Neuronal stem cell (in vitro differentiated cells): ENCODE measurements at places on chromosomes 11 and 22.

GRCh38 chr11:68266121-68266891, 5.5 kb downstream of the C11orf24 start:
- DNase-seq: no peak

DNA sequence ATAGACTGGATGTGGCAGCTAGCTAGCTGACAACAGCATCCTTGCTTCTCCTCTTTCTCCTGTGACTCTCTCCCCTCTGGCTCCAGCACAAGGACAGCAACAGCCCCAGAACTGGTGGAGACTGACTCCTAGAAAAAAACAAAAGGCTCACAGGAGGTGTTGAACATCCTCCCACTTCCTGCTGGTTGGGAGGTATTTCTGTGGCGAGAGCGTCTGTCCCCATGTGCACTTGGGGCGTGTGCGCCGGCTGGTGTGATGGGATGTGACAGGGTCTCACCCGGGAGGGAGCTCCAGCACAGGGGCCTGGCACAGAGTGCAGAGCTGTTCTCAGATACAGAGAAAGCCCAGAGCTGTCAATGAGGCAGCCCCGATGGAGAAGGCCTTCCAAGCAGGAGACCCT, 107.2 kb upstream of the E2F8 start:
- no peak for DNase-seq

DNA sequence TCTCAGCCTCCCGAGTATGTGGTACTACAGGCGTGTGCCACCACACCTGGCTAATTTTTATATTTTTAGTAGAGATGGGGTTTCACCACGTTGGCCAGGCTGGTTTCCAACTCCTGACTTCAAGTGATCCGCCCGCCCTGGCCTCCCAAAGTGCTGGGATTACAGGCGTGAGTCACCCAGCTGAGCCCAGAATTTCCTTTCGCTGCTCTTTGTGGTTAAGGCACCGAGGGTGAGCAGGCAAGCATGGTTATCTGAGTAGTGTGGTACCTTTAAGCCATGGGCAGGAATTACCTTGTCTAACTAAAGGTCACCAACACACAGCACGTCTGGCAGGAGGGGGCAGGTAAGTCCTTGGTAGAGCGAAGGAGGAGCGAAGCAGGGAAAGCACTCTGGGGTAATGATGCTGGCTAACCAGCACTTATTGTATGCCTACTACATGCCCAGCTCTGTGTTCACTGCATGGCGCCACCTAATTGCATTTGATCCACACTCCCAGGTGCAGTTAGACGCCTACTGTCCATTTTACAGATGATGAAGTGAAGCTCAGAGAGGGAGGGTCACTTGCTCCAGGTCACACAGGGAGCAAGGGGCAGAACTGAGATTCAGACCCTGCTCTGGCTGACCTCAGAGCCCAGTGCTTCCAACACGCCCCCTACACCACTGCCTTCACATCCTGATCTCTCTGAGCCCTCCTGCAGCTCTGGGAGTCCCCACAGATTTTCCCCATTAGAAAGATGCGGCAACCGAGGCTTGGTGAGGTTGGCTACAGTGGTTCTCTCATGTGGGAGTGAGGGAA, 45.7 kb downstream of the TRIOBP start:
- DNase-seq: no peak

DNA sequence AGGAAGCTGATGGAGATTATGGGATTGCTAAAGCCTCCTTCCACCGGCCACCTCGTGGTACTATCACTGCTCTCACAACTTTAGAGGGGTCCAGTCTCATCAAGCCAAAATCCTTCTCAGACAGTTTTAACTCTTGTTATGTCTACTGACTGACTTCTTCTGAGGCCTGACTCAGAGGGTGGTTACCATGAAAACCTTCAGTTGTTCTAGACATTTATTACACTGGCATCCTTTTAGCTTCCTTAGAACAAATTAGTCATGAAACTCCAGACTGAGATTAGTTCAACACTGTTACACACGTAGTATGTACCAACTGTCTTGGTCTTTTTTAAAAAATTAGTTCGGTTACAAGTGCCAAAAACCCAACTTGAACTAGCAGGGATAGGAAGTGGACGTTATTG, 7.5 kb downstream of the DIXDC1 start:
- DNase-seq: no peak

- DNase-seq: no peak
These were observed 8.5 kb downstream of the YPEL4 start for GRCh38 chr11:57641011-57641807.

DNA sequence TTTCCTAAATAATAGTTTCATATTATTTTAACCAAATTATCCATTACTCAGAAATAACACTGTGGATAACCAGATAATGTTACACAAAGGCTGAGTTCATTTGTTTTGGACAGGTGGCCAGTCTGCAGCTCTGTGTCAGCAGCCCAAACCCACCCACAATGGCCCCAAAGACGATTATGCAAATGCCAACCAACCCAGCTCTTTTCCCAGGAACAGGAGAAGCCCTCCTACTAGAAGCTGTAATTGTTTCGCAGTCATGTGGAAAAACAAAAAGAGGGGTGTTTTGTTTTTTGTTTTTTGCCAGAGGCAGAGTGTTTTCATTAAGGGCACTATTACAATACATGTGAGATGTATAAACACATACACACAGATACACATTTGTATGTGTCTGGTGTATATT, 102.1 kb downstream of the FCHSD2 start:
- DNase-seq: peak; percentile 27

DNA sequence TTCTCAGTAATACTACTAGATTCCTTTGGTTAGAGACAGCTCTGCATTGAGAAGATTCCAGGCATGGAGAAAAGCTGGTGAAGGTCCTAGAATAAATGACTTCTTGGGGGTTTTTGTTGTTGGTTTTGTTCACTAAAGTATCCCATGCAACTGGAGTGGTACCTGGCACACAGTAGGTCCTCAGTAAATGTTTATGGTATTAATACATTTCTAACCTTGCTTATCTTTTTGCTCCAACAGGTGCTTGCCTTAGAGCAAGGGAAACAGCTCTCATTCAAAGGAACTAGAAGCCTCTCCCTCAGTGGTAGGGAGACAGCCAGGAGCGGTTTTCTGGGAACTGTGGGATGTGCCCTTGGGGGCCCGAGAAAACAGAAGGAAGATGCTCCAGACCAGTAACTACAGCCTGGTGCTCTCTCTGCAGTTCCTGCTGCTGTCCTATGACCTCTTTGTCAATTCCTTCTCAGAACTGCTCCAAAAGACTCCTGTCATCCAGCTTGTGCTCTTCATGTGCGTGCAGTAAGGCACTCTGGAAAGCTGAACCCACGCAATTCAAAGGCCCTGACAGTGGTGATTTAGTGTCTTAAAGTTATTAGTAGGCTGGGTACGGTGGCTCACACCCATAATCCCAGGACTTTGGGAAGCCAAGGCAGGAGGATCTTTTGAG, 2.0 kb downstream of the TMEM138 start:
- no peak for DNase-seq

- DNase-seq: no peak
These were observed 490.4 kb downstream of the INSC start for GRCh38 chr11:15605094-15605493.

DNA sequence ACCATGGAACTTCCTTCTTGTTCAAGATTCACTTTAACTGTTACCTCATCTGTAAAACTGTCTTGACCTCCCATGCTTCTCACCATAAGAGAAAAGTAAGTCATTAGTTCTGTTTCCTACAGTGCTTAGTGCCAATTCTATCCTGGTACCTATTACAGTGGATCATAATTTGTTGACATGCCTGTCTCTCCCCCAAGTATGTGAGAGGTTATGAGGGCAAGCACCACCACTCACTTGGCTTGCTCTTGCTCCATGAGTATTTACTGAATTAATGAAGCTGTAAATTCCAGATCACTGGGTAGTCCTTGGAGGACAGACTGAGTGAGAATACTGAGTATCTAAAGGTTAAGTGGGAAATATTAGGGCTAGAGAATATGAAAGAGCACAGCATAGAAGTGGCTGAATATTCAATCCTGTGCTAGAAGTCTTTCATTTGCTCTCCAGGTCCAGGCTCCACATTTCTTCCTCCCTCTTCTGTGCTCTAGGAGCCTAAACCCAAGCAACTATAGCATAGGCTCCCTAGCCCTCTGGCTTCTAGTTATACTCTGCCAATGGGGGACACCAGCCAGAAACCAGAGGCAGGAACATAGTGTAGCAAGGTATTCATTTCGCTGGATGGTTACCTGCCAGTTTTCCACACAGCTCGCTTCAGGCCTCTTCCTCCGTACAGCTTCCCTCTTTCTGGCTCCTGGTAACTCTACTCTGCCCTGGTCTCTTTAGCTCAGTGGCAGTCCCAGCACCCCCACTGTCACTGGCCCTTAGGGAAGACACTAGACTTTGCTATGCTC, 118.2 kb upstream of the SLC5A12 start:
- DNase-seq: no peak

DNA sequence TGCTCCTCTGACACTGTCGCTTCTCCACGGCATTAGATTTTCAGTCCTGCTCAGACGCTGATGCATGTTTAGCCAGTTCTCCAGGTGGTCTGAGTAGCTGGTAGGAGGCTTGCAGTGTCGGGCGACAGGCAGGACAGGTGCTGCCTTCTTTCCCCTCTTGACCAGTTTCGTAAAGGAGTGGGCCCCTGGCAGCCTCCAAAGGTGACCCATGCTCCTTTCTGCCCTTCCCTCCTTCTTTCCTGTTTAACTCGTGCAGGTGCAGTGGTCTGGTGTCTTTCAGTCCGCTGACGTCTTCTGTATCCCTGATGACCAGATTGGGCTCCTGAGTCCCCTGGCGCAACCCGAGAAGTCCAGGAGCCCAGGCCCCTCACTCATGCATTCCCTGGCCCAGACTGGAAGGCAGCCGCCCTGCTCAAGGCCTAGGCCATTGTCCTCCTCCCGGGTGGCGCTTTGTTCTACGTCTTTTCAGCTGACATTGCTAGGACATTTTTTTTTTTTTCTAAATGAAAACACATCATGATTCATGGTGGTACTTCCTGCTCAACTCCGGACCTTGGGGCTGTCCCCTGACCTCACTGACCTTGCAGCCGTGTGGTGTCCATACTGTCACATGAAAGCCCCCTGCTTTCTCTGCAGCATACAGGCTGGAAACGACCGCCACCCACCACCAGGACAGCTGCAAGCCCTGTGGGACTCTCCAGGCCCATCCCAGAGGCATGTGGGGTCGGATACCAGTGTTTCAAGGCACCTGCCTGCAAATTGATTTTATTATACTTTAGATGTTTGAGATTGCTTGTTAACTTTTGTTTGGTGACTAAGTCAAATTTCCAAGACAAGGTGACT, 25.5 kb upstream of the TXNRD2 start:
- no peak for DNase-seq

DNA sequence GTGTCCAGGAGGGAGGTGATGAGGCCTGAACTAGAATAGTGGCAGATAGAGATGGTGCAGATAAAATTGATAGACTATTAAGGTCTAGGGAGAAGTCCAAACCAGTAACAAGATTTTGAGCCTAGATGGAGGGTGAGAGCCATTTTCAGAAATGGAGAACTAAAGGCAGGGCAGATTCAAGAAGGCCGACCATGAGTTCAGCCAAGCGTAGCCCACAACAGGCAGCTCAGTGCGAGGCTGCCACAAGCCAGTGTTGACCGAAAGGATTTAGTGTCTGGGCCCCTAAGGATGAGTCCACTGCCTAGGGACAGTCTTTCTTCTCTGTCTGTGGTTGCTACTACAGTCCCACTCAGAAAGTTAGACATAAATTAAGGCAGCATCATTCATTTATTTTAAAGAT, 51.7 kb downstream of the PPP2R1B start:
- no peak for DNase-seq

DNA sequence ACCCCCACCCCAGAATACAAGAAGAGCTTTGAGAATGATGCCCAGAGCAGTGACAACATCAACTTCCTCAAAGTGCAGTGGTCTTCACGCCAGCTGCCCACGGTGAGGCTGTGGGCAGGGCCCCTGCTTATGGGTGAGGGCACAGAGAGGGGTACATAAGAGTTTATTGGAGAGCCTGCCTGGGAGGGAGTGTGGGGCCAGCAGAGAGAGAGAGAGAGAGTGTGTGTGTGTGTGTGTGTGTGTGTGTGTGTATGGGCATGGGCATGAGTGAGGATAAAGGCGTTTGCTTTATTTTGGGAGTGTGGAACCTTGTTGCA, 9.5 kb downstream of the PHOX2A start:
- no peak for DNase-seq

DNA sequence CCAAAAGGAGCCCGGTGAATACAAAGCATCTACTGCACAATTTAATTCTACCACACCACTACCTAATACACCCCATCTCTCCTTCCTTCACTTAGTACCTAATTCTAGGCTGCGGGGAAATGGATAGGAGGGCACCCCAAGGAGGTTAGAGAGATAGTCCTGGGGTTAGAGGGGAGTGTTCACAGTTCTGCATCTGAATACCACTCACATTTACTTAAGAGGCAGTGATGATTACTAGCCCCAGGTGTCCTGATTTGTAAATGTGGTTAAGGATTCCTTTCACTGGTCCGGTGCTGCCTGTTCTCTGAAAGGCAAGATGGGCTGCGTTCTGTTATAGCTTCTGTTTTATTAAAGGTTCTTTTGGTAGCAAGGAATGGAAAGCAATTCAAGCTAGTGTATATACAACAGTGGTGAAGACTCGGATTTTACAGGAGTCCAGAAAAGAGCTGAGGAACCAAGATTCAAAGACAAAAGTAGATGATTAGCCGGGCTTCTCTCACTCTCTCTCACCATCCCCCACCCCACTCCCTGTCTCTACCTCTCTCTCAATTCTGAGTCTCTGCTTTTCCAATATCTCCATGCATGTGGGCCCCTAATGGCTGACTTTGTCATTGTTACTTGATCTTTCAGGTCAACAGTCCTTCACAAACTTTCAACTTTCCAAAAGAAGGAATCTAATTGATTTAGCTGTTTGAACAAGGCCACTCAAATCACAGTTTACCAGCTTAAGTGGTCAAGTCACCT, 8.7 kb upstream of the KCNA4 start:
- DNase-seq: no peak

GRCh38 chr22:38220653-38221386, 19.0 kb downstream of the MAFF start:
- no peak for DNase-seq

- no peak for DNase-seq
These were observed 16.3 kb downstream of the OR52K2 start for GRCh38 chr11:4465407-4465806.

- no peak for DNase-seq
These were observed 274.4 kb upstream of the SYN3 start for GRCh38 chr22:33332538-33332937.

DNA sequence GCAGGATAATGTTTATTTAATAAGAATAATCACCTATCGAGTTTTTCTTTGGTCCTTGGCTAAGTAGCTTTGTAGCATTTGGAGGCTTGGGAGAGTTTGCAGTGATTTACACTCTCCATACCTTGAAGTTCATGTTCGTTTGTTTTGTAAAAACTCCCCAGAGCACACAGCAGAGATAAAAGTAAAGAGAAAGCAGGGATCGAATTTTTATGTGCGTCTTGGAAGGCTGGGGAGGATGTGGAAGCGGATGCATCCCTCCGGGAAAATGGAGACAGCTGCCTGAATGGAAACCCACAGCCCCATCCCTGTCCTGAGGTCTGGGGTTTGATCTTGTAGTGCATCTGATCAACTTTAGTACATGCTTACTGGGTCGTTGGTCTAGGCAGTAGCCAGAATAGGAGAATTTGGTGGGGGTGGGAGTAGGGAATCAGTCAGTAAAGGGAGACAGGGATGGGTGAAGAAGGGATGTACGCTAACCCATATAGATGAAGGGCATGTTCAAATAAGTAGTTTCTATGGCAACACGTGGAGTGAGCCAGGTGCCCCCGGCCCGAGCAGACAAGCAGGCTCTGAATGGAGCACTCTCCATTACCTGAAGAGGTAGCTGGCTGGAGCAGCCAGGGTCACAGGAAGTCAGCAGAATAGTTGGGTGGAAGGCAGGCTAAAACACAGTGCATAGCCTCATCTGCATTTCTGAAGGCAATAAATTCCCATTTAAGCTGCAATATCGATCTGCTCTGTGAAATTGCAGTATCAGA, 147.8 kb downstream of the COMMD9 start:
- DNase-seq: no peak
